ENCODE measurements at places on chromosomes 3 and 15.

DNA sequence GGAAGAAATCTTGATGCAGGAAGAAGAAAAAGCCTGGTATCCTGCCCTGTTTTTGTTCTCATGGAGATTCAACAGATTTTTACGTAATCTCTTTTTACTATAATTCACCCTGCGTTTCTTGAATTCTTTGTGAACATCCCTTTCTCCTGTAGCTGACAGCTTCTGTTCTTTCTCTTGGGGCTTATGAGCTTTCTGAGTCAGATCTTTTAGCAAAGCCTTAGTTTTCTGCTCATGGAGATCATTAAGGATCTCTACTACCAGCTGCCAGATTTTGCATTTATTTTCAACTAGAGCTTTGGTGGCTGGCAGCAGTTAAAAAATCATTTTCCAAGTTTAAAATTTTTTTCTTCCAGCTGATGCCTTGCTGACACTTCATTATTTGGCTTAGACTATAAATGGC is 51.6 kb downstream of the MOBP start:
- no peak for DNase-seq
- H3K27me3 ChIP-seq = no peaks in the 10 kb centered on the region
- no peaks in the 10 kb centered on the region for H3K36me3 ChIP-seq
- H3K4me3 ChIP-seq = no peak overlapping the region

GRCh38 chr15:69668963-69669362 is 216.3 kb downstream of the RPLP1 start:
- peaks cover 38% of the 10 kb centered on the region for H3K27me3 ChIP-seq
- H3K27ac ChIP-seq = no peak overlapping the region
- DNase-seq = no peak
- H3K36me3 ChIP-seq = no peaks in the 10 kb centered on the region
- H3K4me3 ChIP-seq = no peak overlapping the region
- peaks cover 16% of the 10 kb centered on the region for H3K4me1 ChIP-seq

DNA sequence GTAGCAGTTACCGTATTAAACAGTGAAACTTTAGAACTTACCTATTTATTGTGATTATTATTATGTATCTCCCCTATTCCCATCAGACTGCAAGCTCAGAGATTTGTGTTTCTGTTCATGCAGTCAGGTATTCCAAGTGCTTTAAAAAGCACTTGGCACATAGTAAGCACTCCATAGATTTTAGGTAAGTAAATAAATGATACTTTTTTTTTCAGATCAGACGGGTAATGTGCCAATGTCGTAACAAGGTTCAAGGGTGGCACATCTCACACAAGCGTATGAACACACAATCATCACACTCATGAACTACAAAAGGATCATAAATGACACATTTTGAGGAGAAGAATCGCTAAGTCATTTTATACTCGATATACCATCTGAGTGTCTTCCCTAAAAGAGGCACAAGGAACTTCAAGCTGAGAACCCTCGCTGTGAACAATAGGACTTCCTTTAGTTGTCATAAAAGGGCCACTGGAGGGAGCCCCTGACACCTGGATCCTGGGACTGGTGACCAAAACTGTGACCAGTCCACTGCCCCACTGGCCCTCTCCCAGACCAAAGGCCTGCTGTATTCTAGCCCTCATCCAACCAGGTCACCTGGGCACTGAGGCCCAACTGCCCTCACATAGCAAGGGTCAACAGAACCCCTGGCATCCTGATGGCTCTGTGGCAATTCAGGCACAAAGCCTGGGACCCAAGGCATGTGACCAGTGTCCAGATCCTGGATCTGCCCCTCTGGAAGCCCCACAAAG is 32.1 kb downstream of the KIF9 start:
- no peak for DNase-seq
- no peak overlapping the region for H3K4me3 ChIP-seq
- no peaks in the 10 kb centered on the region for H3K4me1 ChIP-seq
- no peak overlapping the region for H3K27ac ChIP-seq

GRCh38 chr15:101388046-101388445 is 93.0 kb upstream of the SNRPA1 start:
- H3K4me3 ChIP-seq = no peak overlapping the region
- H3K27me3 ChIP-seq = peaks cover 5% of the 10 kb centered on the region
- H3K27ac ChIP-seq = no peak overlapping the region
- no peaks in the 10 kb centered on the region for H3K36me3 ChIP-seq

- H3K27ac ChIP-seq = no peak overlapping the region
- peaks cover 26% of the 10 kb centered on the region for H3K4me1 ChIP-seq
- H3K4me3 ChIP-seq = no peak overlapping the region
- H3K36me3 ChIP-seq = no peaks in the 10 kb centered on the region
These were observed 67.1 kb upstream of the AKAP13 start for GRCh38 chr15:85313339-85313738.

DNA sequence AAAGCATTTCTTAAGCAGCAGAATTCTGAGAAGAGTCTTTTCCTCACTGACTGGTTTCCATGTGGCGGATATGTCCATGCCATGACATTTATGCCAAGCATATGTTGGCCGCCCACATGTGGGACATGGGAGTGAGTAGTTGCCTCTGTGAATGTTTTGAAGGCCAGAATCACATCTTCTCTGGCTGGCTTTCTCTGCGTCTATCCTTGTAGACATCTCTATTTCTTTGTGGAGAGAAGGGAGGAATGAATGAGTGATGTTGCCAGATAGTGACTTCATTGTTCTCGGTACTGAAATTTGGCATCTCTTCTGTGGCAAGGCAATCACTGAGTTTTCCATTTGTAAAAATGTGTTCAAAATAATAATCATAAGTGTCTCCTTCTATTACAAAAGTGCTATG is 316.0 kb downstream of the CLSTN2 start:
- no peak overlapping the region for H3K27ac ChIP-seq
- H3K27me3 ChIP-seq = no peaks in the 10 kb centered on the region
- no peak overlapping the region for H3K4me3 ChIP-seq
- H3K4me1 ChIP-seq = no peaks in the 10 kb centered on the region
- H3K36me3 ChIP-seq = no peaks in the 10 kb centered on the region

DNA sequence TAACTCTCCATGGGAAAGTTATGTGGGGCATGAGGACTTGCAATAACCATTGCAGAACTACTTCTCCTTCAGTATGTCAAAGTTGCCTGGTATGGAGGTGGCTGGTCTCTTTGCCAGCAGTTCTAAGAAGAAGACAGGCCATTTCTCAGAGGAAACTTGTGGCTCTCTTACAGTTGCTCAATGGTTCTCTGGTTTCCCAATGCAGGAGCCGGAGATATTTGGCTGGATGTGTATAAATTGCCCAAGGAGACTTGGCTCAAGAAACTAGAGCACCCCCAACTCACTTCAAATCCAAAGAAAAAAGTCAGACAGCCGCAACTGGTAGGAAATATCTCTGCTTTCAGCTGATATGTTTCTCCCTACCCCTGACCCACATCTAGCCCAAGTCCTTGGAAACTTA is 24.2 kb downstream of the WDR93 start:
- no peak for DNase-seq
- H3K27ac ChIP-seq = no peak overlapping the region
- H3K4me1 ChIP-seq = no peaks in the 10 kb centered on the region
- no peaks in the 10 kb centered on the region for H3K36me3 ChIP-seq
- H3K27me3 ChIP-seq = no peaks in the 10 kb centered on the region

- no peak overlapping the region for H3K27ac ChIP-seq
- H3K27me3 ChIP-seq = no peaks in the 10 kb centered on the region
- DNase-seq = no peak
- H3K4me3 ChIP-seq = no peak overlapping the region
These were observed 47.2 kb downstream of the MEIS2 start for GRCh38 chr15:37053166-37053565.

DNA sequence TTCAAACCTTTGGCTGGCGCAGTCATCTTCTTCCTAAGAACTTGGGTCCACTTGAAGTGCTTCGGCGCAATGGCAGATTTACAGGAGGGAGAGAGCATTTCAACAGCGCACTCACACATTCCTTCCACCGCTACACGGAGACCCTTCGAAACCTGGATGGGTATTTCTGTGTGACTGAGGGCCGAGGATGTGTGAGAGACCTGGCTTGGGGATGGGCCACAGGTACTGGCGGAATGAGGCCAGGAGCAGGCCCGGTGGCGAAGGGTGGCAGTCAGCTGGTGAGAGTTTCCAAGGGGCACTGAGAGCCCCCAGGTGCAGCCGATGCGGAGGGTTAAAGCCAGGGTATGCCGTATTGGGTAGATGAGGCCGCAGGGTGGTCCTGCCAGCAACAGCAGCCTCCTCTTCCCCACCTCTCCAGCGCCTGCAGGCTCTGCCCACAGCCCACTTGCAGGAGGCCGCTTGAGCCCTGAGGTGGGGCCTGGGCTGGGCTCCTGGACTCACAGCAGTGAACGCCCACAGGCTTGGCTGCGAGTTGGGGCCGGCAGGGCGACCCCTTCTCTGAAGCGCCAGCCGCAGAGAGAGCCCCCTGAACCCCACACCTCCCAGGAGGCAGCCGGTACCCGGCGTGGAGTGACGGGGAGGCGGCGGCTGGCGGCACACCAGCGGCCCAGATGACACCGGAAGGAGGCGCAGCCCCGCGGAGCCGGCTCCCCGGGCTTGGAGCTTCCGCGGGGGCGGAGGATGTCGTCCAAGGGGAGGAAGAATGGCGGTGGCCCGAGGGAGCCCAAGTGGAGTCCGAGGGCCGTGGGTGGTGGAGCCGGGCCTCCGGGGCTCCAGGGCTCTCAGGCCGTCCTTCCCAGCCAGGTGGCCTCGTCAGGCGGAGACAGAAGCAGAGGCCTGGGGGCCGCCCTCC is 166.5 kb downstream of the NSMCE3 start:
- no peaks in the 10 kb centered on the region for H3K36me3 ChIP-seq
- peak overlapping the region; percentile 41 for H3K4me3 ChIP-seq
- H3K4me1 ChIP-seq = no peaks in the 10 kb centered on the region
- peak overlapping the region; percentile 54 for H3K27ac ChIP-seq
- peaks cover 14% of the 10 kb centered on the region for H3K27me3 ChIP-seq
- DNase-seq = no peak

DNA sequence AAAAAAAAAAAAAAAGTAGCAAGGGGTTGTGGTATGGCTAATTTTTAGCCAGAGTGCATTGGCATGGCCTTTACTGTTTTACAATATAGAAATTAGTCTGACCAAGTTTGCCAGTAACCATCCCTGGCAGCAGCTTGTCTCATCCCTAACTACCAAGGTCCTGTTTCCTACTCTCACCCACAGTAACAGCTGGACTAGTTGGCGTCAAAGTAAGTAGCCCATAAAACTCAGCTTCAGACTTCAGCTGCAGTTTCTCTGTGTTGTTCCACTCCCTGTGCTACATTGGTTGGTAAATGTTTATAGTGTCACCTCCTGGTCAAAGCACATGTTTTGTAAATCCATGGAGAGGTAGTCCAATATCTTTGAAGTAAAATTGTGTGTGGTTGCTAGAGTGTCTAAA is 691.3 kb downstream of the ZPLD1 start:
- H3K4me3 ChIP-seq = no peak overlapping the region
- no peaks in the 10 kb centered on the region for H3K27me3 ChIP-seq
- no peaks in the 10 kb centered on the region for H3K4me1 ChIP-seq
- DNase-seq = no peak

GRCh38 chr3:66390013-66390412 is 110.8 kb downstream of the LRIG1 start:
- no peaks in the 10 kb centered on the region for H3K4me1 ChIP-seq
- no peaks in the 10 kb centered on the region for H3K27me3 ChIP-seq
- no peak overlapping the region for H3K27ac ChIP-seq
- no peak overlapping the region for H3K4me3 ChIP-seq
- H3K36me3 ChIP-seq = peaks cover 8% of the 10 kb centered on the region
- no peak for DNase-seq

- H3K27ac ChIP-seq = no peak overlapping the region
- peak overlapping the region; percentile 58 for H3K4me3 ChIP-seq
- H3K4me1 ChIP-seq = peaks cover 28% of the 10 kb centered on the region
- DNase-seq = no peak
- no peaks in the 10 kb centered on the region for H3K36me3 ChIP-seq
- peaks cover 29% of the 10 kb centered on the region for H3K27me3 ChIP-seq
These were observed 3.1 kb downstream of the FOXL2NB start for GRCh38 chr3:138950006-138950644.

DNA sequence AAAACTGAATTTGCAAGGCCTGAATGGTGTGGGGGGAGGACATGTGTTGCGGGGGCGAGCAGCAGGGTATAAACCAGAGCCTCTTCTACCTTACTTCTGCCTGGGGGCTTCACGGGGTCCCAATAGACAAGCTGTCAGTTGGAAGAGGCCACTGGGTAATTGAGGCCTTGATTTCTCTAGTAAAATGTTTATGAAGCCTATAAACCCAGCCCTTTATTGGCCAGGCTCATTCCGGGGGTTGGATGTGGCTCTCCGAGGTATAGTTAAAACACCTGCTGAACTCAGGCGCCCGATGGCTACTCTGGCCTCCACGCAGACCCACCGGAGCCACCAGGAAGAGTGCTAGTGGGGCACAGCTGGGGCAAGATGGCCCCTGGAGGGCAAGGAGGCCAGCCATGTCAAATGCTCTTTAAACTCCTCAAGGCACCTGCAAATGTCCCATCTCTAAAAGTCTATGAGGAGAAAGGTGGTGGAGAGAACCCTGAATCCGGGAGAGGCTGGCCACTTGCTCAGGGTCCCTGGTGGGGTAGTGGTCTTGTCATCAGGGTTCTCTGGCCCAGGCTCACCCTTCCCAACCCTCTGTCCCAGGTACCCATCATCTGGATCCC is 34.3 kb downstream of the IGDCC3 start:
- H3K4me1 ChIP-seq = no peaks in the 10 kb centered on the region
- no peak overlapping the region for H3K4me3 ChIP-seq
- H3K27ac ChIP-seq = no peak overlapping the region
- no peak for DNase-seq

DNA sequence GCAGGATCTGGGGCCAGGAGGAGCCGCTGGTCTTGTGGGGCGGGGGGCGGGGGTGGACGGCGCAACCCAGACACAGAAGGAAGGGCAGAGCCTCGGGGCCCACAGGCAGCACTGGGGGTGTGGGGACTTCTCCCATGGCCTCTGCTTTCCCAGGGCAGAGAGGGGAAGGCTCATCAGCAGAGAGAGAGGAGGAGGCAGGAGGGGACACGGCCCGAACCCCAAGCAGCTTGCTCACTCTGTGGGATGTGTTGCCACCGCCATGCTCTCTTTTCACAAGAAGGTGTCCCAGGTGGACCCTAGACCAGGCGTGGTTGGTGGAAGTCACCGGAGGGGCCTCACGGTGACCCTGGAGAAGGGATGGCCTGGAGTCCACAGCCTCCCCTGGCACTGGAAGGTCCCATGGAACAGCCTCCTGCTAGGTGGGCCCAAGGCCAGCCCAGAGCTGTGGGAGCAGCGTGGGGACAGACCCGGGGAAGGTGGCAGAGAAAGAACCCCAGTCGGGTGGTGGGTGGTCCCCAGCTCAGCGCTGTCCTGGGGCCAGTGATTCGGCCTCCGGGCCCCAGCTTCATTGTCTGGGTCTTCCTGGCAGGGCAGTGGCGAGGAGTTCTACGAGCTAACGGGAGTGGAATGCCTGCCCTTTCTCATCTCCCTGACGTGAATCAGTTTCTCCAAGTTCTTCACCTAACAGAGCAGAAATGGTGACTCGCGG is 46.8 kb upstream of the PCSK6 start:
- H3K27me3 ChIP-seq = no peaks in the 10 kb centered on the region
- H3K4me3 ChIP-seq = no peak overlapping the region
- H3K4me1 ChIP-seq = no peaks in the 10 kb centered on the region

GRCh38 chr15:95457520-95457919 is 873.0 kb upstream of the NR2F2 start:
- H3K4me3 ChIP-seq = no peak overlapping the region
- H3K27ac ChIP-seq = no peak overlapping the region
- no peaks in the 10 kb centered on the region for H3K36me3 ChIP-seq
- no peaks in the 10 kb centered on the region for H3K27me3 ChIP-seq
- H3K4me1 ChIP-seq = no peaks in the 10 kb centered on the region
